ENCODE measurements at places on chromosomes 16 and 17.

DNA sequence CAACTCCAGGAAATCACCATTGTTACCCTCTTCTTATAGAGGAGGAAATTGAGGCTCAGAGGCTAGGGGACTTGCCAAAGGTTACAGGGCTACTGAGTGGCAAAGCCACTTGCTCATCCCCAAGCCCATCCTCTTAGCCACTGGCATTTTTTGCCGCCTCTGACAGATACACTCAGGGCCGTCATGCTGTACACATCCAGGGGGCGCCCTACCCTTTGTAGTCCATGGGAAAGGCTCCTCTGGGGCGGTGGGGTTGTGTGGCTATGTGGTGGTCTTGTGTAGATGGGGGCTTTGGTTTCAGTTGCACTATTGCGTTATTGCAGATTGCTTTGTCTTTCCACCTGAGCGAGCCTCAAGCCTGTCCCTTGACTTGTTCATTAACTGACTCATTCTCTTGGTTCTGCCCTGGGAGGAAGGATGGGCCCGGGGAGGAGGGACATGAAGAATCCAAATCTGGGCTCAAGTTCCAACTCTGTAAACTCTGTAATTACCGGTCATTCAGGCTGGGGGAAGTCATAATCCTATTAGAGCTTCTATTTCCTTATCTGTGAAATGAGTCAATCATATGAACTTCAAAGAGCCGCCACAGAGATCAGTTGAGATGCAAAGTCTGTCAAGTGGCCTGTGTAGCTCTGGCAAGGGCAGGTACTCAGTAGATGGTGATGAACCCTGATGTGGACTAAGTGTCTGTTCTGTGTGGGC, 2.8 kb downstream of the NOS2 start:
- no peak for DNase-seq

GRCh38 chr17:30832438-30833124, 815 bp downstream of the ATAD5 start:
- DNase-seq = no peak

GRCh38 chr16:26078716-26079355, 387.1 kb downstream of the HS3ST4 start:
- DNase-seq = no peak

GRCh38 chr17:63267846-63268245, 178.3 kb downstream of the CYB561 start:
- DNase-seq = no peak

DNA sequence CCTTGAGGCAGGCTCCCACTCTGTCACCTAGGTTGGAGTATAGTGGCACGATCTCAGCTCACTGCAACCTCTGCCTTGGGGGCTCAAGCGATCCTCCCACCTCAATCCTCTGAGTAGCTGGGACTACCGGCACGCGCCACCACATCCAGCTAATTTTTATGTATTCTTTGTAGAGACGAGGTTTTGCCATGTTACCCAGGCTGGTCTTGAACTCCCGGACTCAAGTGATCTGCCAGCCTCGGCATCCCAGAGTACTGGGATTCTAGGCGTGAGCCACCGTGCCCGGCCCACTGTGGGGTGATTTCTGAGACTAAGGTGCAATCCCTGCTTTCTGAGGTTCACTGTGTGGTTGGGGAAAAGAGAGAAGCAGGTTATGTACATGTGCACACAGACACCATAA, 12.0 kb upstream of the SLC12A3 start:
- no peak for DNase-seq

- no peak for DNase-seq
Observed at GRCh38 chr16:58506241-58507194, 6.6 kb downstream of the NDRG4 start.

- no peak for DNase-seq
Observed at GRCh38 chr16:27389272-27389961, 12.6 kb upstream of the IL21R start.

- no peak for DNase-seq
Observed at GRCh38 chr17:4796552-4796920, 572 bp downstream of the PSMB6 start.

- peak; percentile 22 for DNase-seq
Observed at GRCh38 chr17:68777243-68777855, 176.2 kb upstream of the FAM20A start.

- peak; percentile 38 for DNase-seq
Observed at GRCh38 chr16:1723450-1724147, 17.6 kb downstream of the MAPK8IP3 start.

GRCh38 chr17:82805254-82805653, 34.6 kb downstream of the ZNF750 start:
- DNase-seq = no peak

DNA sequence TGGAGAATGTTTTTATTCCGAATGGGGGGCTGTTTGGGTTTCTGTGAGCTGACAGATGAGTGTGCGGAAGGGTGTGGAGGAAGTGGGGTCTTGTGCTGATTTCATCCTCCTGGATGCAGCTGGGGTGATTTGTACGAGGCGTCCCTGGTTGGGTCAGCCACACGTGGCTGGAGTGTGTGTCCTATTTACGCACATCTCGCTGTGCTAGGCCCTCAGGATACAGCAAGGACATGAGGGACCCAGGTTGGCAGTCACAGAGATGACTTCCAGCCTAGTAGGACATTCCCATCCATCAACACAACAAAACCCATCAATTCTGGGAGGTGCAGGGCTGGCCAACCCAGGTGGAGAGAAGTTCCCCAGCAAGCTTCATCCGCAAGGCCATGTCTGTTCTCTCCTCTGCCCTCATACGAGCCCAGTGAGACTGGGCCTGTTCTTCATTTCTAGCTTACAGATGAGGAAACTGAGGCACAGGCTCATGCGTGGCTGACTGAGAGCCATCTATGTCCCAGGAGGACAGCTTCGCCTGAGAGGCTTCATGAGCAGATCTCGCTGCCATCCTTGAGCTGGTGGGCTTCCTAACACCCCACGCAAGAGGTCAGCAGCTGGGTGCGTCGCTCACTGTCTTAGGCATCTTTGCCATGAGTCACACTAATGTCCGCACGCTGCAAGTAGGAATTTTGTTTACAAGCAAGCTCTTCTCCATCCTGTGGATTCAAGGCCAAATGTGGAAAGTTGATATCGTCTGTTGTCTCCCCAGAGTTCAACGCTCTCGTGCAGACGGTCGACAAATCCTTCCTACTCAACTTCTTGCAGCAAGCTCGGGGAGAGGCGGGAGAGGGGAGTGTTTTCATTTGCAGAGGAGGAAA, 24.4 kb downstream of the IRF8 start:
- DNase-seq = no peak

DNA sequence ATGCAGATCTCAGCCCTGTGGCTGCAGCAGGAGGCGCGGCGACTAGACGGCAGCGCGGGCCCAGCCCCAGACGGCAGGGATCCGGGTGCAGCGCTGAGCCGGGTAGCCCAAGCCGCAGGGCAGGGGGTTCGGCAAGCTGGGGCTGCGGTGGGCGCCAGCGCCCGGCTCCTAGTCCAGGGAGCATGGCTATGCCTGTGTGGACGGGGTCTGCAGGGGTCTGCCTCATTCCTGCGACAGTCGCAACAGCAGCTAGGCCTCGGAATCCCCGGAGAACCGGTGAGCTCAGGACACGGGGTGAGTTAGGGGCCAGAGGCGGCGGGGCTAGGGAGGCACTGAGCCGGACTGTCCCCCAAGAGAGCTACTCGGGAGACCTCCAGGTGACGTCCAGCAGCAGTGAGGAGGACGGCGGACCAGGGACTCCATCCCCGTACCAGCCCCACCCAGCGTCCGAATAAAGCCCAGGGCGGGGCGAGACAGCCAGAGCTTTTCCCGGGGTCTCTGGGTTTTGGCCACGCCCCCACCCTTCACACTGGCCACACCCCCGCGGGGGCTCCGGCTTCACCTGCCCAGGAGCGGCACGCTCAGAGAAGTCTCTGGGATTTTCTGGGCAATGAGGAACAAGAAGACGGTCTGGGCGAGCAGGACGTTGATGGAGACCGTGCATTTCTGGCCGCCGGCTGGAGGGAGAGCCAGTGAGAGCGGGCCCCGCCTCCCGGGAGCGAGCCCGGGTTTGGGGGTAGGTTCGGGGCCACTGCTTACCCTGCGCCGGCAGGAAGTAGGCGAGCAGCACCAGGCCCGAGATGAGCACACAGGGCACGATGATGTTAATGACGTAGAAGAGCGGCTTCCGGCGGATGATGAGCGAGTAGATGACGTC, 1.1 kb downstream of the C17orf107 start:
- peak; percentile 82 for DNase-seq

- no peak for DNase-seq
Observed at GRCh38 chr17:71417142-71417541, 703.7 kb upstream of the SOX9 start.

GRCh38 chr17:69323806-69324205, 3.1 kb downstream of the ABCA5 start:
- no peak for DNase-seq

DNA sequence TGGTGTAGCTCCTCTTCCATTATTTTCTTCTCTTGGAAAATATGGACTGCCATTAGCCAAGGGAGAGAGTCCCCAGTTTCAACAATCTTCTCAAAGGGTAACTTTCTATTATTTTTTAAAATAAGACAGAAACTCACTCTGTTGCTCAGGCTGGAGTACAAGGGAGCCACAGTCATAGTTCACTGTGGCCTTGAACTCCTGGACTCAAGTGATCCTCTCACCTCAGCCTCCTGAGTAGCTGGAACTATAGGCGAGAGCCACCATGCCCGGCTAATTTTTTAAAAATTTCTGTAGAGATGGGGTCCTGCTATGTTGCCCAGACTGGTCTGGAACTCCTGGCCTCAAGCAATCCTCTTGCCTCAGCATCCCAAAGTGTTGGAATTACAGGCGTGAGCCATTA, 13.1 kb downstream of the COG4 start:
- DNase-seq = no peak

GRCh38 chr16:1865902-1866690, 5.9 kb downstream of the MEIOB start:
- no peak for DNase-seq

- peak; percentile 34 for DNase-seq
Observed at GRCh38 chr17:79840269-79840988, 1.2 kb upstream of the CBX4 start.

- DNase-seq = no peak
Observed at GRCh38 chr17:69325518-69326376, 1.2 kb downstream of the ABCA5 start.

GRCh38 chr16:9599415-9600120, 508.1 kb downstream of the HAPSTR1 start:
- no peak for DNase-seq

DNA sequence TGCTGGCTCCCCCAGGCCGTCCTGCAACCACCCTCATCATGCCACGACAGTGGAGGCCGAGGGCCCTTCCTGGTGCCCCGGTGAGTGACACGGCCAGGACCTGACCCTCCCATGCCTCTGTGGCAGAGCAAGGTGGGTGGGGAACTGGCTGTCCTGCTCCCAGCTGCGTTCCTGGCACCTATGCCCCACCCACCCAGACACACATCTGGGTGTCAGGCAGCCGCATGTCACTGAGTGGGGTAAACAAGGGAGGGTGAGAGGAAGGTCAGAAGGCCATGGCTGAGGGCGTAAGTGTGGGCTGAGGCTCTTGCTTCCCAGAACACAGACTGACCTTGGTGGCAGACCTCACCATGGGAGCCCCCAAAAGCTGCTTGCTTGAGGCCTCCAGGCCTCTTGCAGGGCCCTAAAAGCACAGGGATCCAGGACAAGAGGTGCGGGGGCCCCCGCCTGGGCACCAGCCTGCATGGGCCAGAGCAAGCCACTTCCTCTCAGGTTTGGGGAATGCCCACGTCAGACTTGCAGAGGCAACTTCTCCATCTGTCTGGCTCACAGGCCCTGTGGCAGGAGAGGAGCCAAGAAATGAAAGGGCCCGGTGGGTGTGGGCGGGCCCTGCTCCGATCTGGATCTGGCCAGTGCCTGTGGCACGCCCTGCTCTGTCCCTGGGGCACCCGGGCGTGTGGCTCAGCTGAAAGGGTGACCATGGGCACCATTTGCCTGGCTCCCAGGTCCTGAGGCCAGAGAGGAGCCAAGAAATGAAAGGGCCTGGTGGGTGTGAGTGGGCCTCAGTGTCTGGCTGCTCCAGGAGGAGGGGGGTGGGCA, 3.9 kb upstream of the CCDC57 start:
- DNase-seq = peak; percentile 87

GRCh38 chr16:54912720-54913119, 17.9 kb upstream of the IRX5 start:
- DNase-seq = no peak

- DNase-seq = no peak
Observed at GRCh38 chr17:70654706-70655105, 485.4 kb downstream of the KCNJ2 start.

DNA sequence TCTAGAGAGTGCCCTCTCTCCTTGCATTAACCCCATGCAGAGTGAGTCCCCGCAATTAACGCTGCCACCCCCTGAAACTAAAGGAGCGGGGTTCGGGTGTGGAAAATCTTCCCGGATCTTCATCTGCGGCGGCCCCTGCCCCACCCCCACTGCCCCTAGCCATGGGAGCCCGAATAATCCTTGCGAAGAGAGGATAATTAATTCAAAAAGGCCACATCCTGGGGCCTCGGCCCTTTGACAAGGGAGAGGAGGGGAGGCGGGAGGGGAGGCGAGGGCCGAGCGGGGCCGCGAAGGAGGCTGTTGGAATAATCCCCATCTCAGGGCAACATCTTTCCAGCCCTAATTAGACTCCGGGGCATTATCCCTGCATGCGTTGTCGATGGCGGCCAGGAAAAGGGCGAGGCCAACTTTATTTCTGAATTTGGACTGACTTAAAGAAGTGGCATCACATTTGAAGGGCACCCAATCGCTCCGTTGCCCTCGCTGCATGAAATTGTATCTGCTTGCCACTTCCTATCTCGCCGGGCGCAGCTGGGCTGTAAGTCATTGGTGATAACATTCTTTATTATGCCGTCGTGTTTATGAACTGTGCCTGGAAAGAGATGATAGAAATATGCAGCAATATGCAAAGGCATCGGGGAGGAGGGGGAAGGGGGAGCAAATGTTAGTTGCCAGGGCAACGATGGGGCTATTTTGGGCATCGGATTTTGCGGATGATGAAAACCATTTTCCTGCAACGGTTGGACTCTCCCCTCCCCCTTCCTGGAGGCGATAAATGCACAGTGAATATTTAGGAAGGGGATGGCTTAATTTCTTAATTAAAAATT, 387.1 kb upstream of the TNRC6C start:
- DNase-seq = peak; percentile 20

DNA sequence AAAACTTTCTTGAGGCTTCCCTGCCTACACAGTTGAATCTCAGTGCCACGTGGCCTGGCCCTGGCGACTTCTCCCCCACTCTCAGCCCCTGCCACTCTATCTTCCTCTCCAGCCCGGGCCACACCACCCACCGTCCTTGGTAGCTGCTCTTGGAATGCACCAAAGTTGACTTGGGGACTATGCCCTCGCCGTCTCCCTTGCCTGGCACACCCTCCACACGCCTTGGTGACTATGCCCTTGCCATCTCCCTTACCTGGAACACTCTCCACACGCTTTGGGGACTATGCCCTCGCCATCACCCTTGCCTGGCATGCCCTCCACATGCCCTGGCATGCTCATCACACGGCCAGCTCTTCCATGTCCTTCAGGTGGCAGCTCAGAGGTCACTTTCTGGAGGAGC, 15.5 kb upstream of the TVP23A start:
- DNase-seq = no peak

DNA sequence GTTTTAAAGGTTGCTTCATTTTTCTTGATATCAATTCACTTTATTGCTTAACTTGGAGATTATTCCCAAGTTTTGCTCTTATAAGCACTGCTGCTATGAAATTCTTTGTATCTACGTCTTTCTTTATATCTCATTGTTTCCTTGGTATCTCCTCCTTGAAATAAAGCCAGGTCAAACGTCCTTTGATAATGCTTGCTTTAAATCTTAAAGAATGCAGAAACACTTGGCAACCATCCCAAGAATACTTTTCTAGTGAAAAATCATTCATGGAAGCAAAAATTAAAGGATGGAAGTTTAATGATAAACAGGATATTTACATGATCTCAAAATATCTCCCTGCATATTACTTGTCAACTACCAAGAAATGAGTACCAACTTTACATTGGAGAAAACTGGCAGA, 175.2 kb downstream of the CPPED1 start:
- DNase-seq = no peak

- peak; percentile 33 for DNase-seq
Observed at GRCh38 chr17:2137342-2138098, 82.6 kb downstream of the HIC1 start.
